NCI-H1694 (cell line): ENCODE measurements at places on chromosomes 3 and 15.
A peak's percentile ranks its signal among the peaks of the same experiment; 100 is the strongest.

GRCh38 chr3:89682556-89682955, 575.1 kb downstream of the EPHA3 start:
- no peak for DNase-seq

DNA sequence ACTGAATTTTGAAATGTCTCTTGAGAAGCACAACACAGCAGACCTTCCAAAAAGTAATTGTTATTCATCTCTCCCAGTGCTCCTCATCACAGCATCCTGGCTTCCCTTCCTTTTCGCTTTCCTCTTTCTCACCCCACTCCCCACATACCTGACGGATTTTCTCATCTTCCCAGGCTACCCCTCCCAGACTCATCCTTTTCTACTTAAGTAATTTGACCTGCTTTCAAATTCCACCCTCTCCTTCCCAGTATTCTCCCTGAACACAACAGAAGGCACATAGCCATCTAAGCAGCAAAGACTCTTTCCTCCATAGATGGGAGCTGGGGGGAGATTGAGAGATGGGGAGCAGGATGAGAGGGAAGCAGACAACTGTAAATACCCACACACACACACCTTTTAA, 187.1 kb upstream of the STT3B start:
- no peak for DNase-seq

DNA sequence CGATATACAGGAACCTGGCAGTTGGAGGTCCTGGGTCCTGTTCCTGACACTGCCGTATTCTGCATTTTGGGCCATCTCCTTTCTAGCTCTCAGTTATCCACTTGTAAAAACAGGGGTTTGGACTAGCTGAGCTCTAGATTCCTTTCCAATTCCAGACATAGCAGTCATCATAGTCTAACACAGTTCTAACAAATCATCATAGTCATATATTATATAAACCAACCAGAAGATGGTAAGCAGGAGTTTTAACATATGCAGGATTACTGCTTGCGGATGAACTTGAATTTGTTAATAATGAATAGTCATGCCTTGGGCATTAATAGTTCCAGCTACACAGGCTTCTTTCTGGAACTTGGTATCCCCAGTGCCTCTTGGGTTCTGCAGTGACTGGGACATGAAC, 26.6 kb downstream of the MASP1 start:
- no peak for DNase-seq

- DNase-seq = no peak
Observed at GRCh38 chr15:71397377-71397776, 282.1 kb downstream of the THSD4 start.

GRCh38 chr15:74891469-74891868, 1.6 kb downstream of the MPI start:
- no peak for DNase-seq

GRCh38 chr15:67026610-67026967, 38.8 kb upstream of the SMAD3 start:
- no peak for DNase-seq

DNA sequence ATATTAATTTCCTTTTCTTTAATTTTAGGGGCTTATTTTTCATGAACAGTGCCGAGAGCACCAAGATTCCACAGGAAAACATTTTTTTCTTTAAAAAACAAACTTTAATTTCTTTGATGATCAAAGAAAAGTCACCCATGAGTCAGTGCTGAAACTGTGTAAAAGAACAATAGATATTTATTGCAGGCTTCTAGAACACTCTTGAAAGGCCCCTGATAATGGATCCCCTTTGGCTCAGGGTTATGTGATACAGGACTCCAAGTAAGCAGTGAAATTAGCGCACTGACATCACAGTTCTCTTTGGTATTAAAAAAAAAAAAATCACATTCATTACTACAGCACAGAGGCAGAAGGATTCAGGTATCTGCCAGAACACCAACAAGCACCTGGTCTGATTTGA, 66.1 kb upstream of the MYZAP start:
- no peak for DNase-seq

DNA sequence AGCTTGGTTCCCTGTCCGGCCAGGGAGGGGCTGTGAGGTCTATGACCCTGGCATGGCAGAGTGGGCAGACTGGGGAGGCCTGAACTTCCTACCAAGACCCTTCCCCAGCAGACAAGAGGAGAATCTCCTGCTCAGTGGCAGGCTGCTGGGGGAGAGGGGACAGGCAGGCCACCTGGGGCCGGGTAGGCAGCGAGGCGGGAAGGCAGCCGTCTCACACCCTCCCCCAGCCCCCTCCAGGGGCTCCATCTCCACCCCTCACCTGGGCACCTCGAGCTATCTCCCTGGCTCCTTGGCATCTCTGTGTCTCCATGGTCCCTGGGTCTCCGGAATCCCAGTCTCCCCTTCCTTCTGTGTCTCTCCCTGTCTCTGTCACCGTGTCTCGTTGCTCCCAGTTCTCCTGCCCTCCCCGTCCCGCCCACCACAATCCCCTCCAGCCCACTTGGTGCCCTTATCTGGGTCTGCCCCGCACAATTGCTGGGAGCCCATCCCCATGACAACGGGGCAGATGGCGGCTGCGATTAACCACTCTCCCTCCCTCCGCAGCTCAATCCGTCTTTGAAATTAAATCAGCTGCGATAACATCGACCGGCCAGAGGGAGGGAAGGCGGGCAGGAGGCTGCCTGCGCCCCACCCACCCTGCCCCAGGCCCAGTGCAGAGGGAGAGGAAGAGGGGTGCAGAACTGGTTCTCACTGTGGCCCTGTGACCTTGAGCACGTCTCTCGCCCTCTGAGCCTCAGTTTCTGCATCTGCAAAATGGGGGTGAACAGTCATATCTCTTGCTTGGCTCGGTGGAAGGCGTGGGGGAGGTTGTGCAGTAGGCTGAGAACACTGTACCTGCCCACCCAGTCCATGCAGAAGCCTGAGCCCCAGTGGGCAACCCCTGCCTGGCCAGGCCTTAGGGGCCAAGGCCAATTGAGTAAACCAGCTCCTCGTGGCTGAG, 9.6 kb downstream of the DNAJB8 start:
- no peak for DNase-seq

DNA sequence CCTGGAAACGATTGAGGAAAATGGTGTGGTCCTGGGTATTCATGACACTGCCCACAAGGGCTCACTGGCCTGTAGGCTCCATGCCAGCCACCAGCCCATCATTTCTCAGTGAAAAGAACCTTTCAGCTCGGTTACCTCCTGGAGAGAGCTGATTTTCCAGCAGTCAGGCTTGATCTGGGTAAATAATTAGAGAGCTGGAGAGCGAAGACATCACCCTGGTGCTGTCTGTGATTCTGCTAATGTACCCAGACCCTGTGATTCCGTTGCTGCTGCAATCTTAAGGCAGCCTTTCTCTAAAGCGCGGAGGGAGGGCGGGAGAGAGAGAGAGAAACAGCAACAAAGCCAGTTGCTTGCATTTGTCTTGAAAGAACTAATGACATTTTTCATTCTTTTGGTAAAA, 221.9 kb upstream of the TOPAZ1 start:
- DNase-seq = no peak

GRCh38 chr3:16176391-16177030, 2.0 kb downstream of the GALNT15 start:
- DNase-seq = no peak

DNA sequence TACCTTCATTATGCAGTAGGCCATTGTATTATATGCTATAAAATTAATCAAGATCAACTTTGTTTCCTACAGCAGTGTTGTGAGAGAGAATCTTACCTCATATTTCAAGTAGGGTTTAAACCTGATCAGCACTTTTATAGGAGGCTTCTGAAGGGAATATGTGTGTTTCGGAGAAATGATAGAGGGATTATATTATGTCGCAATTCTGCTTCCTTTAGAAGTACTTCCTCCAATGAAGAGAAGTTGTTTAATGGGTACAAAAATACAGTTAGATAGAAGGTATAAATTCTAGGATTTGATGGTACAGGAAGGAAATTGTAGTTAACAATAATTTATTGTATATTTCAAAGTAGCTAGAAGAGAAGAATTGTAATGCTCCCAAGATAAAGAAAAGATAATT, 54.9 kb downstream of the NSUN3 start:
- DNase-seq = no peak

DNA sequence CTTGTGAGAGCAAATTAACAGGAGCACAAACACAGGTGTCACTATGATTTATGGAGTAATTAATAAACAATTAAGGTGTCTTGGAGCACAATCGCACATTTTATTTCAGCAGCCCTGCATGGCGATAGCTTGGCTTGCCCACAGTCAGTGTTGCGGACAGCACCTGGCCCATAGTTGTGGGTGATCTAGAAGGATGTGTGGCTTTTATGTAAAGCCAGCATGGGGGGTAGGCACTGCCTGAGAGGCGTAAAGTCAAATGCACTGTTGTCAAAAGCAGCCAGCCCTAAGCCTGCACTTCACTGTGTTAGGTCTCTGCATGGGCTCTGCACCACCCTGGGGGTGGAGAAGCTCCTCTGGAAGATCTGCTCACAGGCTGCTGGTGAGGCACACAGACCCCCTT, 177.4 kb upstream of the PPP2R3A start:
- no peak for DNase-seq

DNA sequence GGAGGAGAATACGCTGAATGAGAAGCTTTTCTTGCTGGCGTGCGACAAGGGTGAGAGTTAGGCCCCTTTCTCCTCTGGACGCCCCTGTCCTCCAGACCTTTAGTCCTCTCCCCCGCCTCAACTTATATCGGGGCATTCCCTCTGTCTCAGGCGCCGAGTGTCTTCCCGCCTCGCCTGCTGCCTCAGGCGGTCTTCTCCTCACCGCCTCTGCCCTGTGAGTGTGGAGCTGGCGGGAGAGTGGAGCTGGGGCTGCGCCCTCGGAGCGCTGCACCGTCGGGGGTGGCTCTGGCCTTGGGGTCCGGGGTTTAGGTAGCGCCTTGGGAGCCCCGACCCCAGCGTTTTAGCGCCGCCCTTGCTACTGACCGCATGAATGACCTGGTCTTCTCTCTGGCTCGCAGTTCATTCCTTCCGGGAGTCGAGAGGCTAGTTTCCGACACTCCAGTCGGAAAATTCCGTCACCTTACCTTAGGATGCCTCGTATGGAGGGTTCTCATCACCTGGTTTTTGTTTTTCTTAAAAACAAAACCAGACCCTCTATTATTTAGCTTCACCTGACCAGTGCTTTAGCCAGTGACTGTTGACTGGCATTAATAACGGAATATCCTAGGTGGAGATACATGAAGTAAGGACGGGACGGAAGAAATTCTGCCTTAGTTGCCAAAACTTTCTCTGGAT, 985 bp downstream of the TRPC1 start:
- peak; percentile 39 for DNase-seq

- DNase-seq = no peak
Observed at GRCh38 chr15:25960273-25960672, 97.1 kb upstream of the ATP10A start.
